ENCODE measurements at places on chromosomes 12 and 14.

GRCh38 chr14:68284834-68285233, 465.3 kb downstream of the RAD51B start:
- DNase-seq, result no peak

- no peak for DNase-seq
Measured at GRCh38 chr14:78737601-78738000, 567.4 kb downstream of the NRXN3 start.

- DNase-seq, result no peak
Measured at GRCh38 chr14:70804556-70805162, 4.7 kb downstream of the MAP3K9 start.

DNA sequence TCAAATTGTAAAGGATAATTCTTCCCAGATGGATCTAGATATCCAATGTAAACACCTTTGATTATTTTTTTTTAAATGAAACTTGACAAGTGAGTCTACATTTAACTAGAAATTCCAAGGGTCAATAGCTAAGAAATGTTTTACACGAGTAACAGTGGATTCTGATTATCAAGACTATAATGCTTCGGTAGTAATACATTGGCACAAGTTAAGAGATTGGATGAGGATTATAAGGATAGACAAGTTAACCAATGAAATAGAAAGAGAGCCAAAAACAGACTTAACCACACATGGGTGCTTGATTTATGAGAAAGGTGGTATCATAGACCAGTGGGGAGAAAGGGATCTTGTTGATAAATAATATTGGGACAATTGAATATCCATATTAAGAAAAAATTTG, 40.3 kb upstream of the PCED1B start:
- DNase-seq, result no peak

GRCh38 chr14:105472486-105472991, 2.1 kb upstream of the CRIP2 start:
- DNase-seq, result no peak

- no peak for DNase-seq
Measured at GRCh38 chr12:21219206-21219605, 88.2 kb downstream of the SLCO1B1 start.

DNA sequence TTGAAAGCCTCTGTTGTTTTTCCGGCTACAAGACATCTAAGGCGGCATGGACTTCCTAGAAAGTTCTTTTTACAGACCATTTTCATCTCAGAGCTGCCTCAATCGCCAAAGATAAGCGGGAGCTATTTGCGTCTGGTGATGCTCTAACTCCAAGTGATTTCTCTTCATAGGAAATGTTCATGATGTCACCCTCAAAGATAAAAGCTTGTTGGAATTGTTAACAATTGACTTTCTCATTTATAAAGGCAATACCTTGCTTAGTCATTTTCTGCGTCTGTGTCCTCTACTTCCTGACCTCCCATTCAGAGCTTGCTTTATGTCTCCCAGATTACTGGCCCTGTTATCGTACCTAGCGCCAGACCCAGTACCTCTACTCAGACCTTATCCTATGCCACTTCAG, 259.0 kb upstream of the G2E3 start:
- DNase-seq, result no peak

Data from forelimb muscle (tissue), 1 donor.